ENCODE measurements at places on chromosomes 3 and 15.

DNA sequence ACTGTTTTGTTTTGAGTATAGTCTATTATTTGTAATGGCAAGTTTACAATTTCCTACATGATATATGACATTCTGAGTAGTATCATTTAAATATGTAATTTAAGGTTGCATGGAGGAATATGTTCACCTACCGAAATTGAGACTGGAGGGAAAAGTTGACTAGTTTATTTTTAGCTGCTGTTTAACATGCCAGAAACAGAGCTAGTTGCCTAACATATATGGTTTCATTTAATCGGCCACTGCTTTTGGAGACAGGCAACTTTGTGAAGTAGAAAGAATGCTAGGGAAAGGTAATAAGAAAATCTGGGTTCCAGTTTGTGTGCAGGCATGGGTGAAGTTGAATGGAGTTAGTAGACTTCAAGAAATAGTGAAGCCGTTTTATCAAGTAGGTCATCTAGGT, 342.1 kb upstream of the CBLB start:
- DNase-seq, result no peak

GRCh38 chr15:84780492-84780891, 32.1 kb downstream of the ZNF592 start:
- DNase-seq, result no peak

GRCh38 chr3:54844211-54844610, 83.6 kb downstream of the LRTM1 start:
- no peak for DNase-seq

DNA sequence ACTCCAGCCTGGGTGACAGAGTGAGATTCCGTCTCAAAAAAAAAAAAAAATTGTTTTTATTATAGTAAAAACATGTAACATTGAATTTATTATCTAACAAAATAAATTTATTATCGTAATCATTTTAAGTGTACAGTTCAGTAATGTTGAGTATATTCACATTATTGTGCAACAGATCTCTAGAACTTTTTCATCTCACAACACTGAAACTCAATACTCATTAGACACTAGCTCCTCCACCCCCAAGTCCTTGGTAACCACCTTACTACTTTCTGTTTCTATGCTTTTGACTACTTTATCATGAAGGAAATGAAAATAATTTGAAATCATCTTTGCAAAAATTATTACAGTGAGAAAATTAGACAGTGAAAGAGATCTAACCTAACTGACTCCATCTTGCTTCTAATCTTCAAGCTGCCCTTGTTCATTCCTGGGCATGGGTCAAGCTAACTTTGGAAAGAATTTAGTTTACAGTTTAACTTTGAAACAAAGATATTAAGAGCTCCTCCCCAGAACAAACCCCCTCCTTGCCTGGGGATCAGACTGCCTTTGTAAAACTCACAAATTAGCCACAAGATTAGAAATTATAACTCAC, 15.0 kb upstream of the FYCO1 start:
- no peak for DNase-seq

DNA sequence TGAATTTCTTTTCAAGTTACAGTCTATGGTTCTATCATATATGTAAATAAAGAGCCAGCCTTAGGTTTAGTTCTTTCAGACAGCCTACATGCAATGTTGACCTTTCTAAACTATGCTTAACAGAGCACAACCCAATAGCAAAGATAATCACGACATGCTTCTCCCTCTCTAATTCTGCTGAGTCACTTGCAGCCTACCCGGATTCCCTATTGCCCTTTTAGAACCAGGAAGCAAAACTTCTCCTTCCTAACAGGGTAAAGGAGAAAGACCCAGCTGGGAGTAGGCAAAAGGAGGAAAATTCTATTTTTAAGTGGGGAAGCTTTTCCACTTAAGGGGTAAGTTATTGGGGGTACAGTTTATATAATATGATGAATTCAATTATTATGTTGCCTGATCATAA, 79.3 kb downstream of the SLC7A14 start:
- DNase-seq, result no peak

GRCh38 chr15:91537856-91538255, 315.7 kb upstream of the SLCO3A1 start:
- no peak for DNase-seq

GRCh38 chr3:97106652-97106989, 292.2 kb downstream of the EPHA6 start:
- DNase-seq, result no peak

GRCh38 chr15:24971772-24972171, 17.0 kb downstream of the SNRPN start:
- no peak for DNase-seq

DNA sequence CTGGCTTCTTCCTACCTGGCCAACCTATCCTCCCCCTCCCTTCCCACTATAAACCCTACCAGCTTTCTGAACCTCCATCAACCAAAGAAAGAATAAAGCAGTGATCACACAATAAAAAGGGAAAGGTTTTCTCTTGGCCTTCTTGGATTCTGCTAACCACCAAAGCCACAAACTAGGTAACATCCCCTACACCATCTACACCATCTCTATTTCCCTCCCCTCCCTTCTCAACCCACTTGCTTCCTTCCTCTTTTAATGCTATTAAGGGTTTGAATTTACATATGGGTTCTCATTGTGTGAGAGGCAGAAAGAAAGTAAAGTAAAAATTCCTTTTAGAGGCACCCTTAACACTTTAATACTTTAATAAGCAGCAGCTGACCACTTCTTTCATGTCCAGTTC, 25.8 kb upstream of the RSL24D1 start:
- DNase-seq, result no peak

DNA sequence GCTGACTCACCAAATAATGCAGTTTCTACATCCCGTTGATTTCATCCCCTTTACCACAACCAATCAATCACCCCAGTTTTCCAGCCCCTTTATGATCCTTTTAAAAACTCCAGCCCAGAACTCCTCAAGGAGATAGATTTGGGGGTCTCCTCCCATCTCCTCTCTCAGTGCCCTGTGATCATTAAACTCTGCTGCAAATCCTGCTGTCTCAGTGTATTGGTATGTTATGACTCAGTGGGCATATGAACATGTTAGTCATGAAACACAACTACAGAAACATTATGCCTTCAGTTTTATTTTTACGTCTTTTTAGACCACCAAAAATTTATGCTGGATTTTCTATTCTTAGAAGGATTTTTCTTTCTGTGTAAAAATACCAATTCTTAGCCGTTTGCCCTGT, 213.7 kb downstream of the DIPK2A start:
- no peak for DNase-seq

DNA sequence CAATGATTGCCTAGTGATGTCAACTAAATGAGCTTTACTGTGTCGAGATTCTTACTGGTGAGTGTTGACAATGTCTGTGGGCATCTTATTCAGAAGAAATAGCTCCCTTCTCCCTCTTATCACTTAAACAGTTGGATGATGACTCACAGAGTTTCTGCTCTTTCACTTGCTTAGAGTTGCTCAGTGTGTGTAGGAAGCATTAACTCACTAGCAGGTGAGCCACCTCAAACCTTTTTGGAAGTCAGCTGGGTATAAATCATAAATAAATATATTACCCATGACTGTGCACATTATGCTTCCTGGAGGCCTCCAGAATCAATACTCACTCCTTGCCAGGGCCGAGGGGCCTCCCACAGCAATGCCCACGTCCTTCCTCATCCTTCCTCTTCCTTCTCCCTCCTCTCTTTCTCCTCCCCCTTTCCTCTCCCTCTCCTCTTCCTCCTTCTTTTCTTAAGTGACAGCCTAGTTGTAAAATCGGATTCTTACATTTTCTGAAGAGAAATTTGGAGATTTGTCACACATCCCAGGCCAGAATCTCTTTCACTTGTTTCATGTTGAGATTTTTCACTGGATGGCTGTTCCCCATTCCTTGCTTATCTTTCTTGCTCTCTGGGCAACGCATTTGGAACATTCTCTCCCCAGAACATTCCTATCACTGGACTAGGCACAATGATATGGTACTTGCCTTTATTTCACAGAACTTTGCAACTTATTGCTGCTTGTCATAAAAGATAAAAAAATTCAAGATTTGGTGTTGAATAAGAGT, 17.5 kb downstream of the SHC4 start:
- DNase-seq, result no peak

DNA sequence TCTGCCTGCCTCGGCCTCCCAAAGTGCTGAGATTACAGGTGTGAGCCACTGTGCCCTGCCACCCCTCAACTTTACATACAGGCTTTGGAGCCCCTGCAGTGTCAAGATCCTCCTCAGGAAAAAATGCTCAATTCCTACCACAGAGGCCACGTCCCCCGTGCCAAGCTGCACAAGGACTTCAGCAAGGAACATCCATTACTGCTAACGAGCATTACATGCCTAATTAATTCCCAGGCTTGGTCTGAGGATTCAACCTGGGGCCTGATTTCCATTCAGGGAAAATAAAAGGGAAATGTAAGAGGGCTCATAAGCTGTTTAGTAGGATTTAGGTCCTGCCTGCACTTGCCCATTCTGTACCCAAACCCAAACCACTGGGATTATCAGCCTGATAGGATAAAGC, 161.4 kb downstream of the RAB11A start:
- DNase-seq, result no peak

GRCh38 chr3:13391308-13391707, 28.8 kb downstream of the NUP210 start:
- DNase-seq, result peak; percentile 39

DNA sequence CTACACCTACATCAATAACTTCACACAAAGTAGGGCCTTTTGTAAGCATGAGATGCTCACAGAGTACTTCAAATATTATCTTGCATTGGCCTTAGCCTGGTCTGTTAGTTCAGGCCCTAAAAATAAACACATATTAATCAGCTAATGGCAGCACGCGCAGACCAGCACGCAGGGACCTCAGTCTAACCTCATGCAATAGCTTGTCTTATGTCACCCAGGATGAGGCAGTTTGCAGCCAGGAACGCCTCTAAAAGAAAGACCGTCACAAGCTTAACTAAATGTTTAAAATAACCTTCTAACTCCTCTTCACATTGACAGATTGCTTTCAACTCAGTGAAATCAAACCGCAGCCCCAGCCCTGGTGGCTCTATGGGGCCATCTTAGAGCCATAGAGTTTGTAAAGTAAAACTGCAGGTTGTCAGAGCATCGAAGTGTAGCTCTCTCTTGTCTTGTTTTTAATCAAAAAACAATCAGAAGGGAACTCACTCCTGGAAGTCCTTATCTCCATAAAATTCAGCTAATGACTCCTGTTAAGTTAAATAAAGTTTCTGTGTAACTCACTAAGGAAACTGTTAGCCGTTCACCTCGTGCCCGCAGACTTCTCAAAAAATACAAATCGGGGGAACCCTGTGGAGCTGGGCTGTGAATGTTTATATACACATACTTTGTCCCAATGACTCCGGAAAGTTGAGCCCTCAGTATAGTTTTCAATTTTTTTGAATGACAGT, 212.6 kb downstream of the CDIN1 start:
- DNase-seq, result no peak

- DNase-seq, result no peak
Observed at GRCh38 chr3:57655727-57656126, 37.1 kb downstream of the DENND6A start.

DNA sequence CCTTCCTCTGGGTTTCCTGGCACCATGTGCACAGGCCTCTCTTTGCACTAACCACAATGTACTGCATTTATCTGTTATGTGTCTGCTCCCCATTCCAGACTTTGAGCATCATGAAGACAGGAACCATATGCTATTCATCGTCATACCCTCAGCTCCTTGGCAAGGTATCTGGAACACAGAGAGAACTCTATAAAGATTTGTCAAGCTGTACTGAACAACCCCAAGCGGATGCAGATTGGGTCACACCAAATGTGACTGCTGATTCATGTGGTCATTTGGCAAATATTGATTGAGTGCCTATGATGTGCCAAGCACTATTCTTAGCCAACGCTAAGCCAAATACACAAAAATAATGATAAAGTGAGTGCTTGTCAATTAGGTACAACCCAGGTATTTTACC, 7.5 kb upstream of the MEGF11 start:
- no peak for DNase-seq

- no peak for DNase-seq
Observed at GRCh38 chr15:99341786-99342185, 90.5 kb downstream of the LRRC28 start.

DNA sequence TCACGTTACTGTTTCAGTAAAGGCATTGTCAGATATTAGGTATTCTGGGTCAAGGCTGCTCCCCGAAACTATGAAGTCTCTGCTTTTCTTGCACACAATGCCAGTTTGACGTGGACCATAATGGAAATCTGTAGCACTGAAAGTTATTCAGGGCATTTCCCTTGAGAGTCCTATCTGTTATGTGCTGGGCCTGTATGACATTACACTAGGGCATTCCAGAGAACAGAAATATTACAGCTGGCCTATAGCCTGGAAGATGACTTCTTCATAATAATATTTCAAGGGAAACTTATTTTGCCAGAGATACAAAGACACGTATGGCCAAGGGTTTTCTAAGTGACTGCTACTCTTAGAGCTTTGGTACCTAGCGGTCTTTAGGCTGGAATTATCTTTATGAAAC, 613.6 kb upstream of the CBLB start:
- DNase-seq, result no peak

DNA sequence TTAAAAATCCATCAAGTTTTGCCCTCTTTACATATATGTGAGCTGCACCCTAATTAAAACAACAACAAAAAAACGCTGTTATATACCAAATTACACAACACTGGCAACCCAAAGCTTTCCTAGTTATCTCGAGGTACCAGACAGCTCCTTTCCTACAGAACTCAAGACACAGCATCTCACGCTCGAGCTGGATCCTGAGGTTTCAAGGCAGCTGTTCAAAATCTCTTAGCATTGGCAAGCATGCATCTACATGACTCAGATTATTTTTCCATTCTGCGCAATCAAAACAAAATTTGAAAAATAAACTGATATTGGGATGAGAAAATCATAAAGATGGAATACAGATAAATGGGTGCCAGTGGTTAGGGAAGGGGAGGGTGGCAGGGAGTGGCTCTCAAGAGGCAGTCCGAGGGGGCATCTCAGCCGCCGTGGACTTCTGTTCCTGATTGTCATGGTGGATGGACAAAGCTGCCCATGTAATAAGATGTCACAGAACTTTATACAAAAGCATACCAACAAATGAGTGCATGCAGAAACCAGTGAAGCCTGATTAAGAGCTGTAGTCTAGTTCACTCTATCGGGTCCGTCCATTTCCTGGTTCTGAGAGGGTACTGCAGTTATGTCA, 91.5 kb downstream of the ADAMTS17 start:
- no peak for DNase-seq

DNA sequence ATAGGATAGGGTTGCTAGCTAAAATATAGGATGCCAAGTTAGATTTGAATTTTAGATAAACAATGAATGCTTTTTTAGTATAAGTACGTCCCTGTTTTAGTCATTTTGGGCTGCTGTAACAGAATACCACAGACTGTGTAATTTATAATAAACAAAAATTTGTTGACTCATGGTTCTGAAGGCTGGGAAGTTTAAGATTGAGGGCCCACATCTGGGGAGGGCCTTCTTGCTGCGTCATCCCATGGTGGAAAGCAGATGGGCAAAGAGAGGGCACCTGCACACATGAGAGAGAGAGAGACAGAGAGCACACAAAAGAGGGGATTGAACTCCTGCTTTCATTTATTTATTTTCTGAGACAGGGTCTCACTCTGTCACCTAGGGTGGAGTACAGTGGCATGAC, 246.5 kb downstream of the EPHB1 start:
- no peak for DNase-seq
